GM13977 (cell line): ENCODE measurements at places on chromosomes 6 and 20.

- DNase-seq, result no peak
Observed at GRCh38 chr20:9276966-9277468, 208.1 kb downstream of the PLCB4 start.

DNA sequence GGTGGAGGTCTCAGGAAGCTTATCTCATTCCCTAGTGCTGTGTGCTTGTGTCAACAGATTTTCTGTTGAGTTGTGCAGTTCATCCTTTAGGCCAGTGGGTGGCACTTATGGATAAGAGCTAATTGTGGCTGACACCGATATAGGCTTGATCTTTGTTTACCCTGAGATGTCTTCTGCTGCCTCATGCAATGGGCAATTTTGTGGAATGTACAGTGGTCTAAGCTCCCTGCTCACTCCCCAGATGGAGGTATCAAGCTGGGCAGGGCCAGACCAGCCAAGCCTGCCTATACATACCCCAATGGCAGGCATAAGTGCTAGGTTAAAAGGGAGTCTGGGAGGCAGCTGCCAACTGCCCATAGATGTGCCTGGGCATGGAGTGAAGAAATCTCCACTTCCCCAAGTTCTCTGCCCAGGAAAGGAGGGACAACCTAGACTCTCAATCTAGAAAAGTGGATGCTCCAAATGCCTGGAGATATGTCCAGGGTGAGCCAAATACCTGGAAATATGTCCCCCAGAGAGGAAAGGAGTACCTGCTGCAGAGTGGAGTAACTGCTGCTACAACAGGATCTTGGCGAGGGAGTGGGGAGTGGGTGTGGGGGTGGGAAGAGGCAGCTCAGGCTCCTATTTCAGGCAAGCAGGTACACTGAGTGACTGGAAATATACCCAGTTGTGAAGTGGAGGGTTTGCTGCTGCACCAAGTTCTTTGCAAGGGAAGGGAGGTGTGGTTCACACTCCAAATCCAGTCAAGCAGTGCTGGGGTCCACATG lies 53.2 kb upstream of the ARG1 start:
- peak; percentile 27 for DNase-seq

DNA sequence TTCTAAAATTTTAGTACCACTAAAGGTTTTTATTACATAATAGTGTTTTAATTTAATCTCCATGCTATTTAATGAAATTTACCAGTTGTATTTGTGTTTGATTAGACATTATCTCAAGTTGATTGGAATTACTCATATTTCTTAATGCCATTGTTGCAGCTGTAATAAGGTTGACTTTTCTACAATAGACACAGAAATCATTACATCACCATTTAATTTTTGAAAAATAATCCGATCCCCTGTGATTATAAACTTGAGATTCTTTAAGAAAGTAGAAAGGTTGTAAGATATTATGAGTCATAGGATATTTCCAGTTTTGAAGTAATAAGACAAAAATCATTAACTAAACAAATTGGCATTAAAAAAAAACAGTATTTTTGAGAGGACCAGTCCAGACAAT lies 161.4 kb downstream of the PRL start:
- no peak for DNase-seq

DNA sequence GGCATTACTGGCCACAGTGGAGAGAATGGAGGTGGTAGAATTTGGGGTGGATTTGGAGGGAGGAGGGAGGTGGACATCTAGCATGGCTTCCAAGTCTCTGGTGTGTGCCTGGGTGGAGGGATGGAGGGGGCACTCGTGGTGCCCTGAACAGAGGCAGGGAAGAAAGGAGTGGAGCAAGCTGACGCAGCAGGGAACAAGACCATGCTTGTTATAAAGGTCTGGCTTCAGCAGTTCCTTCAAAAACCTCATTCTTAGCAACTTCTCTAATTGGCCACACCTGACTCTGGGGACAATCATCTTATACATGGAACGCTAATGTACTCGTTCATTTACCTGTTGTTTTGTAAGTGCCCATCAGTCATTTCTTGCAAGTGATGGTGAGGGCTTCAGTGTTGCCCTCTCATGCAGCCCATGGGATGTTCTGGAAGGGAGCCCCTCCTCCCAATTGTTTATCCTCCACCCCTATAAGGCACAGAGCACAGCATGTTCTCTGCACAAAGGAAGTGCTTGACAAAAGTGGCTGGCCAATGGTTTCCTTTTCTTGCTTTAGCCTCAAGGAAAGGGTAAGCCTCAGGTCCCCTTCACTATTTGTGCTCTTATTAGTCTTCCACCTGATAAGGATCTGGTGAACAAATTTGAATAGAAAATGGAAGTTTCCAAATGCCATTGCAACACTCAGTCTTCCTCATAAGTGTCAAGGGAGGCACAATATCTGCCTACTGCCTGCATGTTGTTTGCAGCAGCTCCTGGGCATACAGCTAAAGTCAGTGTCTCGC lies 39.3 kb downstream of the GFOD1 start:
- no peak for DNase-seq

GRCh38 chr6:99099243-99099642 lies 151.5 kb upstream of the FBXL4 start:
- DNase-seq, result no peak

- DNase-seq, result no peak
Observed at GRCh38 chr6:13638626-13639025, 23.5 kb downstream of the NOL7 start.

DNA sequence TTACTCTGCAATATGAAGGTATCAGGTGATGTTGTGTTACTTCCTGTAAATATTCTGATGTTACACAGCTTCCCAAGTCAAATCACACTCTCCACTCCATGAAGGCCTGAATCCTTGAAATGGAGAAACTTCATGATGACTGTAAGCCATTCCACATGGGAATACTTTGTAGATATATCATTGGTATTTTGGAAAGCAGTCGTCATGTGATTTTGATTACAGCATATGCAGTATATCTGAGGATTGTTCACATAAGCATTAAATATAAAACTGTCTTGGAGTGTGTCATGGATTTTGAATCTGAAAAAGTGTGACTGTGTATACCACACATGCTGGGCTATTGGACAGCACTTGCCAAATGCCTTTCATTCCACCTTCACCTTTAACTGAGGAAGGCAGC lies 118.3 kb upstream of the EXOC2 start:
- DNase-seq, result no peak

DNA sequence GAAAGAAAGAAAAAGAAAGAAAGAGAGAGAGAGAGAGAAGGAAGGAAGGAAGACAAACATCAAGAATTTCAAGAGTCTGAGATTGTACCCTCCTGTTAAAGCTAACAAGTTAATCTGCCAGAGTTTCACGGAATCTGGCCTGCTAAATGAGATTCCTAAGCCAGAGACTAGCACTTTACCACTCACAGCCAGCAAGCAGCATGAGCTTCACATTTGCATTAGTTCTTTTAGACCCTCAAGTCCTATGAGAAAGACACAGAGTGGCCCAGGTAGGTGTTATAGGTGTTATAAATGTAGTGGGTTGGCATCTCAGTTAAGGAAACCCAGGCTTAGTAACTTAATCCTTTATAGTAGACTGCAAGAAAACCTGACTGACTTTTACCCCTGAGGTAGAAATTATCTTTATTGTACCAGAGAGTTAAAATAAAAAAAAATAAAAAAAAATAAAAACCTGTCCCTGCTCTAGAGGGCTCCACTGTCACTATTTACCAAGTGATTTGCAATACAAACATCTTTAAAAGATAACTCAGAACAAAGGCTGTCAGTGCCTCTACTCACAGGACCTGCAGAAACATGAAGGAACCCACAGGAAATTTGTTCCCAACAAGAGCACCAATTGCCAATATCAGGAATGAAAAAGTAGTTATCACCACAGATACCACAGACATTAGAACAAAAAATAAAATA lies 9.7 kb upstream of the IBTK start:
- no peak for DNase-seq

- no peak for DNase-seq
Observed at GRCh38 chr6:8829796-8830195, 394.5 kb upstream of the SLC35B3 start.

DNA sequence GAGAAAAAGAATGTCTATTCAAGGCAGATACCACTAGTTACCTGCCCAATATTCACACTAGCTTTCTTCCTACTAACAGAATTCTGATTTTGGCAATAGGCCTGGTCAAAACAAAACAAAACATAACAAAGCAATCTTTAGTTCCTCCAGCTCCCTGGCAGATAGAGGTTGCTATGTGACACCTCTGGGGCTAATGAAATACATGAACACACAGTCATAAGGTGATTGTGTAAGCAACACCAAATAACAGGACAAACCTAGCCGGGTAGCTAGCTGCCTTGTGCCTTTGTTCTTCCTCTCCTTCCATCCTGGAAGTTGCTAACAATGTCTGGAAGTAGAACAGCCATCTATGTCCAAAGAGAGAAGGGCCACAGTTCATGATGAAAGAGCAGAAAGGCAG lies 6.0 kb upstream of the HMGN3 start:
- DNase-seq, result no peak

DNA sequence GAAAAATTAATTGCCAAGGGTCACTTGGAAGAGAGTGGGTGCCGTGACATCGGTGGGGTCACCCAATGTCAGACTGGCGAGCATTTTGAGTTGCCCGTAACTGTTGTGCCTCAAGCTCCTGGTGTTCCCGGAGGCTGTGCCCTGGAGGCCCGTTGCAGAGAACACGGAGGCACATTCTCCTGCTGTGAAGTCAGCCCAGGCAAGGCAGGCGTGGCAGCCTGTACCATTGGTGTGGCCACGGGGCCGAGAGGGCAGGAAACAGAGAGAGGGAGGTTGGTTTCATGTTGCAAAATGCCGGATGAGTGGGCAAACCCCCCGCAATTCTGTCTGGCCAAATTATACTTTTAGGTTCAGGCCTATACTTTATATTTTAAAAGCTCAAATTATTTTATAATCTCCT lies 81.2 kb downstream of the THBS2 start:
- DNase-seq, result no peak

GRCh38 chr20:41717483-41717882 lies 99.3 kb upstream of the CHD6 start:
- DNase-seq, result no peak

DNA sequence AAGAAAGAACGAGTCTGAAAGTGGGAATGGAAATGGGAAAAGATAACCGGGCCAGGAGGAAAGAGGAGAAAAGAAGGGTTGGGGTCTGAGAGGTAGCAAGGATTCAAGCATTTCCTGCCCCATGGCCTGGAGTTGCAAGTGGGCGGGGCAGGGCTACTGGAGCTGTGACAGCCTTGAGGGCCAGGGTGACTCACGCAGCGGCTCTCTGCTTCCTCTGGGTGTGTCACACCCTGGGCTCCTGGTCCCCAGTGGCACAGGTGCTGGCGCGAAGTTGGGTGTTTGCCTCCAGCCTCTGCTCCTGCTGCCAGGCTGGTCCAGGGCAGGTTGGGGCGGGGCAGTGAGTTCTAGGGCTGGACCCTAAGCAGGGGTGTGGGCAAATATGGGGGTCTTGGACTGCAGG lies 3.3 kb upstream of the ULBP3 start:
- DNase-seq, result no peak

DNA sequence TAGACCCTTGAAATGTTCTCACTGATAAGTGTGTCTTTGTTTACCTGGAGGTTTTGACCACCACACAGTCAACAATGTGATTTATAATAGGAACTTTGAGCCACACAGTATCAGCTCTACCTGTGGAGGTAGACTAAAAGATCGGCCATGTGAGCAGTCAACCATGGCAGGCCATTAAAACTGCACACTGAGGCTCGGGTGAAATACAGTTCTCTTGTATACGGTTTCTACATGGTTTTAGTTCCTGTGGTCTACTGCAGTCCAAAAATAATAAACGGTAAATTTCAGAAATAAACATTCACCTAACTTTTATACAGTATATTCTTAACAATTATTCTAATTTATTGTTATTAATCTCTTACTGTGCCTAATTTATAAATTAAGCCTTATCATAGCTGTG lies 47.2 kb downstream of the TRIM38 start:
- no peak for DNase-seq

DNA sequence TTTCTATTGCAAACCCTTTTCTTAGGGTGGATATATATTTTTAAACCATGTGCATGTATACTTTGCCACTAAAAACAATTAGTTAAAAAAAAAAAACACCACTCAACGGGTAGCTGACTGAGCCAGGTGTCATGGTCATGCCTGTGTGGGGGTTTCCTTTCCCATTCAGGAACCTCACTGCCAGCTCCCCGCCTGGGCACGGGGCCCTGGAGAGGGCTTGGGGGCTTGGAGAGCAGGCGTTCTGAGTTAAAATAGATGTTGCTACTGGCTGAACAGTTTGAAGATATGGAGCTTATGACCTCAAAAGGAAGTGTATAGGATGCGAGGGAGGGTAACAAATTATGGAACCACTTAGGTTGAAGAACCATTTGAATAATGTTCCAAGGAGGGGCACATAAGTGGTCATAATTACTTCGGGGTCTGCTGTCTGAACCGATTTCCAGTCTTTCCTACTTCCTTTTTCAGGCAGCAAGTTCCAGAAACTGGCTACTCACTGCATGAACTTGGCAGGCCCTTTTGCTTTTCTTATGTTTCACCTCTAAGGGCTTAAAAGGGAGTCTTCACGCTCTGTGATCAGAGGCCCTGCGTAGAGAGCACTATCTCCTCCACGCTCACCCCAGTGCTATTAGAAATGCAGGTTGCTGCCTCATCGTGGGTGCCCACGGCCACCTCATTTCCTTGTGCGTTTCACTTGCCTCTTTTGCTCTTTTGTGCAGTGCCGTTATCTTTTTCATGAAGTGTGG lies 9.9 kb downstream of the STX16 start:
- no peak for DNase-seq

DNA sequence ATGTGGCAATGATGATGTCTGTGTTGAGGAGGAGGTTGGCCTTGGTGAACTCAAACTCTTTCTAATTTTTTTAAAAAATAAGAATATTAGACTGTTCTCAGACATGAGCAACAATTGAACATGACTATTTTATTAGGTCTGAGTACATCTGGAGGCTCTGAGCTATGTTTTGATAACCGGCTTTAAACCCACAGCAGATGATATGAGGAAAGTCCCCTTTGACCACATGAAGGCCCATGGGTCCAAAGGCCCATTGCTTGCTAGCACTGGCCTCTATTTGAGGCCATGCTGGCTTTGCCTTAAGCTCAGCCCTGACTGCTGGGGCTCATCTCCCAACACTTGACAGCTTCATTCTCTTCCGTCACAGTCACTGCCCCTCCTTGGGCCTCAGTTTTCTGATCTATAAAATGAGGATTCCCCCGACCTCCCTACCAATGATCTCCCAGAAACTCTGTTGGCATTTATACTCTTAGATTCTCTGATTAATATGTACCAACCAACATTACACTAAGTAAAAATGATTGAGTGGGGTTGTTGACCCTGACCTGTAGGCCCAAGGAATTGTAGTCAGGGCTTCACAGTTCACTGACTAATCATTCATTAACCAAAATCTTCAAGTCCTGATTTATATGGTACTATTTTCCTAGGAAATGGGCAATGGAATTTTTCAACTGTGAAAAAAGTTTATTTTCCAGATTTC lies 23.9 kb upstream of the TINAG start:
- DNase-seq, result no peak
